ENCODE measurements at places on chromosomes 6 and 20.

- DNase-seq, result no peak
Measured at GRCh38 chr6:31749301-31750036, 9.7 kb downstream of the MSH5 start.

- DNase-seq, result no peak
Measured at GRCh38 chr6:134474955-134475354, 157.0 kb upstream of the SGK1 start.

DNA sequence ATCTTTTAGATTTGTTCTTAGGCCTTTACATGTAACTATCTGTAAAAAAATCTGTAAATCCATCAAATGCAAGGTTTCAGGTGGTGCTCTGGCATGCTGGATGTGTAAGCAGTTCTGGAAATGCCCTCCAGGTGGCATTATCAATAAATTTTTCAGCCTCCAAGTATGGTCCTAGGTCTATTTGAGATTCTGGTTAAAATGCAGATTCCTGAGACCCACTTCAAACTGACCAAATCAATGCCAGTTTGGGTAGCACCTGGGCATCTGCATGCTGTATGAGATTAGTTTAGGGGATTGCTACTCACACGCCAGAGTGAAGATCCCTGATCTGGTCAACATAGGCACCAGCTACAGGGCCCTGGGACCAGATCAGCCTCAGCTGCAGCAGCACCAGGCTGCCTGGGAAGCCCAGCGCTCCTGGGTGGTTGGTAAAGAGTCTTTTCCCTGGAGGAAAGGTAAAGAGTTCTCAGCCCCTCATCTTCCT lies 507.3 kb upstream of the CITED2 start:
- no peak for DNase-seq

DNA sequence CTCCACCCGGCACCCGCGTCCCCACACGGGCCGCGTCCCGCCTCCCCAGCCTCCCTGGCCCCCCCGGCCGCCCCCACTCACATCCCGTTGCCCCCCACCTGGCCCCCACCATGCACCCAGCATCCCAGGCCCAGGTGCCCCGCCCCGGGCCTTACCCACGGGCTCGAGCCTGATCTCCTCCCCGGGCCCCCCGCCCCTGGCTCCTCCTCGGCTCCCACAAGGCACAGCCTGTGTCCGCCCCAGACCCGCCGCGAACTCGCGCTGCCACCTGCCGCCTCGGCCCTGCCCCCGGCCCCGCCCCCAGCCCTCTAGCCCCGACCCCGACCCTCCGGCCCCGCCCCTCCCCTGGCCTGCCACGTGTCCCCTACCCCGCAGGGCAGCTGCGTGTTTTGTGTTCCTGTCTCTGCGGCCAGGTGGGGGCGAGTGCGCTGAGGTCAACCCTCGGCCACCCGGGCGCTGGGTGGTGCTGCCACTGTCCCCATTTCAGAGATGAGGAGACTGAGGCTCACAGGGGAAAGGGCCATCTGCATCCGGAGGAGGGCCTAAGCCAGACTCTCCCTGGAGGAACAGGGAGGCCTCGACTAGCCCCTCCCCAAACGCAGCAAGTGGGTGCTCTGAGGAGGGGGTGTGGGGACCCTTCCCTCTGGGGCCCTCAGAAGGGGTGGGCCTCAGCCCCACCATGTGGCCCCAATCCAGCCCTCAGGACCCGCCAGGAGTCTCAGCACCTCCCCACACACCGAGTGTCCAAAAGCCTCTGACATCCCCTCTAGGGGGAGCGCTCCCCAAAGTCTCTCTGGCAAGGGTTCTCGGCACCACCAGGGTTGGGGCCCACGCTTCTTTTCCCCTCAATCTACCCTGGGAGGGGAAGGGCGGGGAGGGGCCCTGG lies 99.8 kb downstream of the TAF4 start:
- no peak for DNase-seq

DNA sequence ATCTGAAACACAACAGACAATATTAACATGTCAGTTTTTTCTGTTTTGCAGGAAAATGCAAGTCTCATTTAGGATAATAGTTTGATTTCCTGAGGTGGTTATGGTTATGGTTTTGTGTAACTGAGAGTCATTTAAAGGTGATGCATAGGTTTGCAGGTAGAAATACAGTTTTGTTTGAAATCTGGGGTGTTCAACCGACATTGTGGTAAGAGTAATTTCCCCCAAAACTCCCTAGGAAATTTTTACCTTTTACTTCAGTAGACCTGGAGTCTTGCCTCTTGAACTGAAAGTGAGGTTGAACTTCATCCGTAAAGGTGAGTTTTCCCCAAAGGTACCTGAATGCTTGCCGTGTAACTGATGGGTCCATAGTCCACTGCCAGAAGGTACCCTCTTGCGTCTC lies 71.4 kb downstream of the JARID2 start:
- no peak for DNase-seq

- DNase-seq, result no peak
Measured at GRCh38 chr6:106536357-106536756, 92.9 kb downstream of the RTN4IP1 start.

DNA sequence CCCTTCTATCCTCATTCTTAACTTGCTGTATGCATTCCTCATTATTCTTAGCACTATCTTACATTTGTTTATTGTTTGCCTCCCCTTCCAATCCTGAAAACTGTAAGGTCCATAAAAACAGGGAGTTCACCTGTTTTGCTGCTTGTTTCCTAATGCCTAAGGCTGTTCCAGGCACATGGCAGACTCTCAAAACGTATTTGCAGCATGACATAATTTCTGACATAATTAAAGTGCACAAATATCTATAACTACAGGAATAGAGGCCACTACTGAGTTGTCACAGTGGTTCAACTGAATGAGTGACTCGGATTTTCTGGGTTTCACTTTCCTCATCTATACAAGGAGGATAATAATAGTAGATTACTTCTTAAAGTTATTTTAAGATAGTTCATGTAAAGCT lies 83.0 kb downstream of the HFE start:
- no peak for DNase-seq

GRCh38 chr20:59825944-59826759 lies 107.3 kb downstream of the SYCP2 start:
- no peak for DNase-seq

- no peak for DNase-seq
Measured at GRCh38 chr6:113082745-113083144, 735.6 kb downstream of the RFPL4B start.

- DNase-seq, result no peak
Measured at GRCh38 chr6:72365773-72366172, 256.1 kb upstream of the KCNQ5 start.

- DNase-seq, result no peak
Measured at GRCh38 chr20:62647521-62648317, 5.4 kb downstream of the SLCO4A1 start.

- DNase-seq, result no peak
Measured at GRCh38 chr6:10511477-10511876, 9.7 kb upstream of the GCNT2 start.

DNA sequence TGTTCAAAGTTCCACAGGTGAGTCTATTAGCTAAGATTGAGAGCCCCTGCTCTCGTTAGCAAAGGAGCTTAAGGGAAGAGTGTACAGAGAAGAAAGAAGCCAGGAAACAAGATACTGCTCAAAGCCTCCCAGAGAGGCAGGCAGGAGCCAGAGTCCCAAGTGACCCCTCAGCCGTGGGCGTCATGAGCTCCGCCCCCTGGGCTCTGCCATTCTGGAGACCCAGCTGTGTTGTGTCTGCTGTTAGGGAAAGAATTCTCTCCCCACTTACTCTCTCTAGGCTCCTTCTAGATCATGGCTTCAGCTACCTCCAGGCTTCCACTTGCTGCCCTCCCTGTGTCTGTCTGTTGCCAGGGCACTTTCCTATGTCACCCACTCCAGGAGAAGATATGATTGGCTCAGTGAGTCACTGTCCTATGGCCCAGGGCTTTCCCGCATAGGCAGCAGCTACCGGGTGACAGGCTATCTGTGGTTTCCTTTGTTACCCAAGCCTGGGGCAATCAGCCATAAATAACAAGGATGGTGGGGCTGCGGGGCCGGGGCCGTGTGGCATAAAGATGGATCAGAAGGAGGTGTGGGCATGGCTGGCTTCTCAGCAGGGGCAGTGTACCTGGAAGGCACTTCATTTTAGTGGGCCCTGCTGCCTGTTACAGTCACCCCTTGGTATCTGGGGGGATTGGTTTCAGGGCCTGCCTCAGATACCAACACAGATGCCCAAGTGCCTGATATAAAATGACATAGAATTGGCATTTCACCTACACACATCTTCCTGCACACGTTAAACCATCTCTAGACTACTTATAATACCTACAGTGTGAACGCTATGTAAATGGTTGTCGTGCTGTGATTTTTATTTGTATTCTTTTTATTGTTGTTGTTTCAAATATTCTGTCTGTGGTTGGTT lies 118.9 kb downstream of the ARMC2 start:
- no peak for DNase-seq

DNA sequence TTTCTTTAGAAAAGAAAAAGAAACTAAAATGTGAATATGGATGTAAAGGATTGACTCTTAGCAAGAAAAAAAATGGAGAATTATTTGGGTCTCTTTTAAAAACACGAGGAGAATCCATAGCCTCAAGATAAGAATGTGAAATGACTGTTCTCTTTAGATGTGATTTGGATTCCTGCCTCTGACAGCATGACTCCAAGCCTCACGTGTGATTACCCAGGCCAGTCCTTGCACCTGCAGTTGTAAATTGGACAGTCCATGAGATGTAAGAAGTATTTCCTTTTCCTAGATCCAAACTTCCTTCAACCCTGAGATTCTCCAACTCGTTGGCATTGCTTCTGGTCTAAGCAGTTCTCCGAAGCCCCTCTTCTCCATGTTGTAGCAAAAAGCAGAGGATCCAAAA lies 31.9 kb downstream of the SLC2A12 start:
- DNase-seq, result no peak

GRCh38 chr20:35008411-35009342 lies 53.0 kb downstream of the MYH7B start:
- no peak for DNase-seq

GRCh38 chr6:147361311-147361981 lies 147.0 kb upstream of the SAMD5 start:
- no peak for DNase-seq

GRCh38 chr6:35647400-35647799 lies 41.3 kb downstream of the FKBP5 start:
- DNase-seq, result no peak

GRCh38 chr20:51749674-51750036 lies 18.5 kb downstream of the ATP9A start:
- DNase-seq, result no peak
